ENCODE measurements at places on chromosomes 7 and 10. TPM values are rescaled to one million over a fixed set of nuclear protein-coding genes. Genes with fewer than 3 reads are reported as not detected.

DNA sequence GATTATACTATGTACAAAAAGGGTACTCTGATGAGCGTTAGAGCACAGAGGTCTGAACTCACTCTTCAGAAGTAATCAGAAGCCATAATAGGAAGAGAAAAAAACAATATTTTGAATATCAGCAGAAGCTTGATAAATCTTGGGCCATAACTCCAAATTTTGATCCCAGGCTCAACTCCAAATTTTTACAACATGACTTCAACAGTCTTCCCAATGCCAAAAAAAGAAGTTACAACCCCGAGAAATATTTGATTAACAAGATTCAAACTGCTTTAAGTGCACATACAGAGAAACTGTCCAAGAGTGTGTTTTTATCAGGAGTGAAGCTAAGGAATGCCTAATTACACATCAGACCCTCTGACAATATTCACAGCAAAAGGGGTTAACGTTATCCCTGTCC, 7.5 kb downstream of the MPP7 start:
- H3K4me3 ChIP-seq: no peak overlapping the region
- peaks cover 26% of the 10 kb centered on the region for H3K4me1 ChIP-seq
- no peak for DNase-seq

C10orf53 gene
- not detected for total RNA-seq

PSD gene
- total RNA-seq: 4.0 TPM

DNA sequence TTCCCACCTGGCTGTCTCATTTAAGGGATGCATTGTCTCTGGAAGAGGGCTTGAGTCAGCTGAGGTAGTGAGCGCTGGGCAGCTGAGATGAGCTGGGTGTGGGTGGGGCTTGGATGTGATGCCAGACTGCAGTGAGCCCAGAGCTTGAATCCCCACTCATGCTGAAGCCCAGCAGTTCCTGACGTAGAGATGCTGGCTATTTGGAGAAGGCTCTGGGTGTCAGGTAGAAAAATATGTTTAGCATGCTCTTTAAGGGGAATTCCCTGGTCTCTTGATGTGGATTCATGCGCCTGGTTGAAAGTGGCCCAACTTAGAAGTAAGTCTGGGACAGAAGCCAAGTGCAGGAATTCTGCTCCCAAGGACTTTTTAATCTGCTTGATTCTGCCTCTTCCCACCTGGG, 241.5 kb upstream of the IGFBP3 start:
- H3K27me3 ChIP-seq: no peaks in the 10 kb centered on the region
- no peaks in the 10 kb centered on the region for H3K36me3 ChIP-seq
- no peaks in the 10 kb centered on the region for H3K4me1 ChIP-seq
- DNase-seq: no peak
- H3K27ac ChIP-seq: no peak overlapping the region

GRCh38 chr7:105187302-105188169, 173.5 kb downstream of the KMT2E start:
- H3K36me3 ChIP-seq: no peaks in the 10 kb centered on the region
- no peak for DNase-seq
- H3K4me3 ChIP-seq: no peak overlapping the region

- no peak for DNase-seq
- H3K4me3 ChIP-seq: no peak overlapping the region
- H3K27ac ChIP-seq: no peak overlapping the region
- no peaks in the 10 kb centered on the region for H3K4me1 ChIP-seq
- H3K36me3 ChIP-seq: no peaks in the 10 kb centered on the region
Measured at GRCh38 chr10:182441-183201, 47.4 kb downstream of the ZMYND11 start.

GRCh38 chr7:151923097-151923876, 33.0 kb upstream of the GALNTL5 start:
- H3K27me3 ChIP-seq: no peaks in the 10 kb centered on the region
- no peaks in the 10 kb centered on the region for H3K36me3 ChIP-seq
- no peak for DNase-seq
- H3K27ac ChIP-seq: no peak overlapping the region
- H3K4me1 ChIP-seq: no peaks in the 10 kb centered on the region

DNA sequence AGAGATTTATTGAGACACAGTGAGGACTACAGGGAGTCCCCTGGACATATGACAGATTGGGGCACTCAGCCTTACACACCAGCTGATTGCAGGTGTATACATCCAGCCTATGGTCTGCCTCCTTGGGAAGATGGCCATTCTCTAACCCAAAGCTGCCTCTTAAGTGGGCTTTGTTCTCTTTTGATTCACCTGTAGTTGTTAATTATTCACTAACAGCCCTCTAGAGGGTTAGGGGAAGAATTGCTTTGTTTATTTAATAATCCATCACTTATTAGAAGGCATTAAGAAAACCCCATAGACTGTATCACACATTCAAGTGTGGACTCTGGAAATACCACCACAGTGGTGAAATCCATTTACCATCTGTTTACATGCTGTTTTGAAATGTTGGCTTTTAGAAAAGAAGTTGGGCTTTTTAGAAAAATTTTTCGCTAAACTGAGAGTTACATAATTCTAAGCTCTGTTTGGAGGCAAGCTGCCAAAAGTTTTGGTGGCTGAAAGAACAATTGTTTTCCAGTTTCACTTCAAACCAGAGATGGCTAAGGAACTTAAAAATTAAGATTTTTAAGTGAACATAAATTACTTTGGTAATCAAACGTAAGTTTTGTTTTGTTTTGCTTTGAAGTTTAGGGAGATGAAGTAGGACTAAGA, 379.1 kb downstream of the ADRA2A start:
- no peaks in the 10 kb centered on the region for H3K27me3 ChIP-seq
- no peaks in the 10 kb centered on the region for H3K36me3 ChIP-seq
- no peak overlapping the region for H3K27ac ChIP-seq
- no peak overlapping the region for H3K4me3 ChIP-seq
- no peak for DNase-seq

- H3K27ac ChIP-seq: no peak overlapping the region
- no peak for DNase-seq
- H3K27me3 ChIP-seq: no peaks in the 10 kb centered on the region
- H3K4me3 ChIP-seq: no peak overlapping the region
- H3K4me1 ChIP-seq: no peaks in the 10 kb centered on the region
Measured at GRCh38 chr7:120332433-120332832, 59.5 kb downstream of the KCND2 start.

GRCh38 chr7:144454-144826, 47.9 kb upstream of the FAM20C start:
- no peaks in the 10 kb centered on the region for H3K27me3 ChIP-seq
- H3K4me3 ChIP-seq: no peak overlapping the region
- no peak for DNase-seq
- H3K36me3 ChIP-seq: no peaks in the 10 kb centered on the region
- H3K27ac ChIP-seq: no peak overlapping the region
- 0 out of 2 replicates have a peak, but pooled peaks cover 1% of the 10 kb centered on the region for H3K4me1 ChIP-seq

CC2D2B gene
- not detected for total RNA-seq

DNA sequence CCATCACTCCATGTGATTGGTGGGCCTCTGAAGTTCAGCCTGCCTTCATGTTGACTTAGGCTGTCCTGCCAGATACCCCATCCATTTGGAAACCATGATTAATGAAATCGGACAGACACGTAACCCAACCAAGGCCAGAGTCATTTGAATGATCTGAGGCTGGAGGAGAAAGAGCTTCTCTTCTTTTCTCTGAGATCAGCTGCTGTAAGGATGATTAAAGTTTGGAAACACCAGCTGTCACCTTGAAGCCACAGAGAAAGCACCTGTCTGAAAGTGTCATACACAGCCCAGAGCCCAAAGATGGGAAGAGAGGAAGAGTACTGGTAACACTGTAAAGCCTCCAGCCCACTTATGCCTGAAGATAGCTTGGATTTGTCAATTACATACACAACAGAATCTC, 22.9 kb downstream of the NEBL start:
- no peak for DNase-seq
- H3K27ac ChIP-seq: no peak overlapping the region
- H3K4me1 ChIP-seq: peaks cover 7% of the 10 kb centered on the region

- no peaks in the 10 kb centered on the region for H3K36me3 ChIP-seq
- no peak for DNase-seq
- H3K27me3 ChIP-seq: no peaks in the 10 kb centered on the region
Measured at GRCh38 chr7:1936006-1936310, 265.9 kb downstream of the ELFN1 start.

DNA sequence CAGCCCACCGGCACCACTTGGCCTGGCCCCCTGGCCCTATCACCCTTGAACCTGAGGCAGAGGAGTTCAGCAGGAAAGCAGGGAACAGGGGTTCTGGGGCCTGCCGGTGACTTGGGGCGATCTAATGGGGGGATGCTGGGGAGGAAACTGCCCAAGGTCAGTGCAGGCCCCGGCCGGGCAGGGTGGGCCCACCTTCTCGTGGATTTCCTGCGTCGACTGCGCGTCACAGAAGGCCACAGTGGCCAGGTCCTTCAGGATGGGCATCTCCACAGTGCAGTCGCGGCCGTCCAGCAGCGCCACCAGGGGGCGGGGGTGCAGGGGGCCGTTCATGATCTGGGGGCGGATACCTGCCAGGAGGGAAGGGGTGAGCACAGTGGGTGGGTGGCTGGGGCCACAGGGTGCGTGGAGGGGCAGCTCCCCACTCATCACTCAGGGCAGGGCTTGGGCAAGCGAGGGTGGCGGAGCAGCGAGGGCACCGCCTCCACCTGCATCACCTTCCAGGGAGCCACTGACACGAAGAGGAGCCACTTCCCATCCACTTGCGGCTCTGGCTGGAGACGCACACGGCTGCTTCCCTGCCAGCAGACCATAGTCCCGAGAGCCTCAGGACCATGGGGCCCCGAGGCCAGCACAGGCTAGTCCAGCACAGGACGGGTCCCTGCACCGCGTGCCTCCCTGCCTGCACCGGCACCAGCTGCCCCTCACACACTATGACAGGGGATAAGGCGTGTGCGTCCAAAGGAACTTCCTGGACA, 61.4 kb downstream of the ZRANB1 start:
- no peaks in the 10 kb centered on the region for H3K4me1 ChIP-seq
- no peak overlapping the region for H3K4me3 ChIP-seq
- no peak for DNase-seq
- peaks cover 12% of the 10 kb centered on the region for H3K36me3 ChIP-seq
- no peak overlapping the region for H3K27ac ChIP-seq
- no peaks in the 10 kb centered on the region for H3K27me3 ChIP-seq

SH3PXD2A gene
- 5.0 TPM for total RNA-seq

DNA sequence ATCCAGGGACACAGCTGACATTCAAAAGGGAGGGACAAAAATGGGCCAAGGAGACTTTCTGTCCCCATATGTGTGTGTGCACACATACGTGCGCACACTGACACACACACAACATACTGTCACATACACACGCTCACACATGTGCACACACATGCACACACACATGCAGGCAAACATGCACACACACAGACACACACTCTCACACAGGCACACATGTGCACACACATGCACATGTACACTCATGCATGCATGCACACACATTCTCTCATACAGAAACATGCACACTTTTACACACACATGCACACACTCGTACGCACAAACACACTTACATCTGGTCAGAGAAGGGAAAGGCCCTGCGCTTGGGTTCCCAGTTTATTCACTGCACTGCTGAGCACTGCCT, 155.1 kb upstream of the MKI67 start:
- H3K27ac ChIP-seq: no peak overlapping the region
- H3K27me3 ChIP-seq: peaks cover 15% of the 10 kb centered on the region
- H3K4me1 ChIP-seq: no peaks in the 10 kb centered on the region
- DNase-seq: no peak

FFAR4 gene
- not detected for total RNA-seq

DNA sequence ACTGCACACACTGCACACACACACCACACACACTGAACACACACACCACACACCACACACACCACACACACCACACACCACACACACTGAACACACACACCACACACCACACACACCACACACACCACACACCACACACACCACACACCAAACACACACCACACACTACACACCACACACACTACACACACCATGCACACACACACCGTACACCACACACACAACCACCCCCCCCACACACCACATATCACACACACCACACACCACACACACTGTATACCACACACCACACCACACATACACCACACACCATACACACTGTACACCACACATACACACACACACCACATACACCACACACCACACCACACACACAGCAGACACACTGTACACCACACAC, 59.5 kb downstream of the FAM204A start:
- H3K36me3 ChIP-seq: no peaks in the 10 kb centered on the region
- no peak for DNase-seq
- H3K27ac ChIP-seq: no peak overlapping the region
- peaks cover 10% of the 10 kb centered on the region for H3K4me1 ChIP-seq
- no peaks in the 10 kb centered on the region for H3K27me3 ChIP-seq
- no peak overlapping the region for H3K4me3 ChIP-seq

GRCh38 chr10:99172128-99172738, 63.4 kb downstream of the HPSE2 start:
- H3K4me1 ChIP-seq: peaks cover 5% of the 10 kb centered on the region
- no peaks in the 10 kb centered on the region for H3K36me3 ChIP-seq
- H3K27me3 ChIP-seq: no peaks in the 10 kb centered on the region
- H3K27ac ChIP-seq: no peak overlapping the region
- H3K4me3 ChIP-seq: no peak overlapping the region

- H3K27me3 ChIP-seq: no peaks in the 10 kb centered on the region
- no peak overlapping the region for H3K27ac ChIP-seq
- no peaks in the 10 kb centered on the region for H3K36me3 ChIP-seq
- no peak for DNase-seq
Measured at GRCh38 chr7:30771880-30772425, 736 bp downstream of the MINDY4 start.
